ENCODE measurements at places on chromosomes 11 and 22.

DNA sequence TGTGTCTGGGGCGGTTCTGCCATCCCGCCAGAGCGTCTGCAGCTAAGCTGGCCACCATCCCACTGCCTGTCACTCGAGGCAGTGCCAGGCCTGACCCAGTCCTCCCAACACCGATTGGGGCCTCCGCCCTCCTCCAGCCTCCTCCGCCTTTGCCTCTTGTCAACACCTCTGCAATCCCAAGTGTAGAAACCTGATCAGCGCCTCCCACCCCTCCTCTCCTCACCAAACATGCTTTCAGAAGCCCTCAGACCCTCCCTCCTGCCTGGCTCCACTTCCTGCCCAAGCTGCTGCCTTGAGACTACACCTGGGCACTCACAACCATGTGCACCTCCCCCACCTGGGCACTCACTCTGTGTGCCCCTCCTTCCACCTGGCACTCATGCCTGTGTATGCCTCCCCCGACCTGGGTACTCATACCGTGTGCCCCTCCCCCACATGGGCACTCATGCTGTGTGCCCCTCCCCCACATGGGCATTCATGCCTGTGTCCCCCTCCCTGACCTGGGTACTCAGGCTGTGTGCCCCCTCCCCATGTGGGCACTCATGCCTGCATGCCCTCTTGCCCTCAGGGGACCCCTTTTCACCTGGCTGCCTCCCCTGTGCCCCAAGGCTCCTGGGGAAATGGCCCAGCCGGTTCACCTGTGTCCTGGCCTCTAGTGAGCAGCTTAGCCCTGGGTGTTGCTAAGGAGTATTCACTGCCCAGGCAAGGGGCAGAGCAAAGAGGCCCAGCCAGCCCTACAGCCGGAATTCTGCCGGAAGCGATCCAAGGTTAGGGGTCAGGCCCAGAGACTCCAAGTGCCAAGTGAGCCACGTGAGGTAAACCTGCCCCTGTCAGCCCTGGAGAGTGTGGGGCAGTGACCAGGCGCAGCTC is 5.5 kb upstream of the IFITM10 start:
- no peak for DNase-seq

DNA sequence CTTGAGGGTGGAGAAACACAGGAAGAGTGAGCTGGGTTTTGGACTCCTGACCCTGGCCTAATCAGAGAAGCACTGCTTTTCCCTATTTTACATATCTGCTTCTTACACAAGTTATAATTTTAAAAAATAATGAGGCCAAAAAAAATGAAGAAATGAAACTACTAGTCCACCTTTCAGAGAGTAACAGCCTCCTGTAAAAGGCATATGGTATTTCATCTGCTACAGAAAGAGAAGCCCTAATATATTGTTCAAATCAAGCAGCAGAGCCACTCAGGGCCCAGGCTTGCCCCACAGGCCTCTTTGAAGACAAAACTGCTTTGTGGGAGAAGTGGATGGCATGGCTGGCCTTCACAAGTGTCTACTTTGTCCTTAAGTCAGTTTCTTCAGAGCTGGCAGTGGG is 10.0 kb downstream of the DIXDC1 start:
- no peak for DNase-seq

DNA sequence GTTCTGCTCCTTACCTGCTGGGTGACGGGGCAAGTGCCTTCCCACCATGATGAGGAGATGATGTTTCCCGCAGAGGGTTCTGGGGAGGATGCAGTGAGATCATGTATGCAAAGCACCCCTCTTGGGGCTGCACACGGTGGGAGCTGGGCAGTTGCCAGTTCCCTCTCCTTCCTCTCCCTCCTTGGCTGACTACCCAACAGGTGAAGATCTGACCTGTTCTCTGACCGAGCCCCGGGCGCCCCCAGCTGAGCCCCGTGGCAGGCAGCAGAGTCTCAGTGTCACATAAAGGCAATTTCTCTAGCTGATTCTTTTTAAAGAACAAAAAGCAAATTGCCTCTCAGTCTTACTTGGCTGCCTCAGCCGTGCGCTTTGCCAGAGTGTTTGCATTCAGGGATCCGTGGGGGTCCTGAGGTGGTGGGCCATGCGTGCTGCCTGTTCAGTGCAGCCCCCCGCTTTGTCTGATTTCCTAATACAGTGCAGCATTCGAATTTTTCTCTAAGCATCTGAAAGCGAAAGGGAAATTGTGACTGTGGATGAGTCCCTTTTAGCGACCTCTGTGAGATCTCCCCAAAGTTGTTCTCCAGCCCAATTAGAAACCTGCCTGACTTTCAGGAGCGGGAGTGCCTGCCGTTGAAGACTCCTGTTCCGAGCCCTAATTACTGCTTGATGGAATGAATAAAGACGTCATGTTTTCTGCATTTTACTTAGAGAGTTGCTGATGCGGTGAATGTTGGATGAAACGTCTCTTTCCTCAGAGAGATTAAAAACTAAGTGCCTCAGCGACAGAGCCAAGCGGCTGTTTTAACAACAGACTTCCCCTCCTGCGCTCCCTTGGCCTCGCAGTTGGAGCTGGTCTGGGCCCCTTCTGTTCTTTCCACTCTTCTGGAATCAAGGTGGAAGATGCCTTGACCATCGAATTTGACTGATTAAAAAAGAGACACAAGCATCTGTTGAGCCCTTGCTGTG is 86.0 kb downstream of the GRIK4 start:
- DNase-seq = no peak

- DNase-seq = no peak
These were observed 46.4 kb downstream of the PPP6R3 start for GRCh38 chr11:68506908-68507307.

DNA sequence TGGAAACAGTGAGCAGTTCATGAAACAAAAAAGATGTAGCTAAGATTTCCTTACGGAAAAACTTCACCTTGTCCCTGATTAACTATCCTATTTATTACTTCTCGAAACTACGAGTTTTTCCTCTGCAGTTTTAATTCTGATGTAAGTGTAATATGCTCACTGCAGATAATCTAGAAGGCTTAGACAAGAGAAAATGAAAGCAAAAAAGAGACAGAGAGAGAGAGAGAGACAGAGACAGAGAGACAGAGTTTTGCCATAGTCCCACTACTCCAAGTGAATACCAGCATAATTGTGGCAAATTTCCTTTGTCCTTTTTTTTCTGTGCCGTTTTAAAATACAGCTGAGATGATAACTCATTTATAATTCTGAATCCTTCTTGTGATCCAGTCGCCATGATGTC is 24.8 kb downstream of the FSHB start:
- no peak for DNase-seq

DNA sequence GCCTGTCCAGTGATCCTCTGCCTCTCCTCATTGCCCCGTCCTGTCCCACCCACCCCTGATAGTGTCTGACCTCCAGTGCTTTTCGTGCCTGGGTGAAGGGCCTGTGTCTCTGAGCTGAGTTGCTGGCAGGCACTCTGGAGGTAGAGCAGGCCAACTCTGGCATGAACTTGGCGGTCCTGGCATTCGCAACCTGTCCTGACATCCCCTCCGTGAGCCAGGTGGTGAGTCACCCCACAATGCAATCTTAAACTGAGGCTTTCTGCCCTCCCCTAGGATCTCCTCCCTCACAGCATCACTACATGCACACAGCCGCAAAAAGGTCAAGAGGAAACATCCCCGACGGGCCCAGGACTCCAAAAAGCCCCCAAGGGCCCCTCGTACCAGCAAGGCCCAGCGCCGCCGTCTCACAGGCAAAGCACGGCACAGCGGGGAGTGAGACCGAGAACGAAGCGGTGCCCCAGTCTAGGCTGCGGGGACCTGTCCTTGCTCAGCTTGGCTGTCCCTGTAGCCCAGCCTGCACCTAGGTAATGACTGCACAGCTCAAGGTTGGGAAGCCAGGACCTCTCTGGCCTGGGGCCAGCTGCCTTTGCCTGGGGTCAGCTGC is 4.9 kb downstream of the NOL12 start:
- DNase-seq = no peak

GRCh38 chr11:118230088-118230487 is 5.3 kb upstream of the JAML start:
- no peak for DNase-seq

Data from hypothalamus (tissue), 51 donors.